Stimulated activated CD4-positive, alpha-beta T cell treated with anti-CD3 and anti-CD28 coated beads, TNF-alpha, amount 100 ng/mL, for 1 hour (primary cell): ENCODE measurements at places on chromosomes 1 and 21.

GRCh38 chr1:151807131-151807530 lies 1.9 kb upstream of the LINGO4 start:
- no peak for DNase-seq

DNA sequence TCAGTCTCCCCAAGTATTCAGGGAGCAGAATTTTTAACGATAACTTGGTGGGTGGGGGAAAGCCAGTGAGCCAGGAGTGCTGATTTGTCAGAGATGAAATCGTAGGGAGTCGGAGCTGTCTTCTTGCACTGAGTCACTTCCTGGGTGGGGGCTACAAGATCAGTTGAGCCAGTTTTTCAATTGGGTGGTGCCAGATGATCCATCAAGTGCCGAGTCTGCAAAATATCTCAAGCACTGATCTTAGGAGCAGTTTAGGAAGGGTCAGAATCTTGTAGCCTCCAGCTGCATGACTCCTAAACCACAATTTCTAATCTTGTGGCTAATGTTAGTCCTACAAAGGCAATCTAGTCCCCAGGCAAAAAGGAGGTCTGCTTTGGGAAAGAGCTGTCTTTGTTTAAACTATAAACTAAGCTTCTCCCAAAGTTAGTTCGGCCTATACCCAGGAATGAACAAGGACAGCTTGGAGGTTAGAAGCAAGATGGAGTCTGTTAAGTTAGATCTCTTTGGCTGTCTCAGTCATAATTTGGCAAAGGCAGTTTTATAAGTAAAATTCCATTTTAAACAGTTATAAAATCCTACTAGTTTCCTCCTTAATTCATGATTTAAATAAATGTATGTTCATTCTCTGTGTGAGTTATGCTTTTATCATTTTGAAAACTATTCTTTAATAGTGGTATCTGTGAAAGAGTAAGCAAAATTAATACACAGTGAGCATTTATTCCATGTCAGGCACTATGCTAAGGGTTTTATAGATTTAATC lies 51.7 kb downstream of the SLC16A1 start:
- DNase-seq = no peak

- no peak for DNase-seq
Measured at GRCh38 chr1:185526344-185527307, 207.6 kb upstream of the HMCN1 start.

DNA sequence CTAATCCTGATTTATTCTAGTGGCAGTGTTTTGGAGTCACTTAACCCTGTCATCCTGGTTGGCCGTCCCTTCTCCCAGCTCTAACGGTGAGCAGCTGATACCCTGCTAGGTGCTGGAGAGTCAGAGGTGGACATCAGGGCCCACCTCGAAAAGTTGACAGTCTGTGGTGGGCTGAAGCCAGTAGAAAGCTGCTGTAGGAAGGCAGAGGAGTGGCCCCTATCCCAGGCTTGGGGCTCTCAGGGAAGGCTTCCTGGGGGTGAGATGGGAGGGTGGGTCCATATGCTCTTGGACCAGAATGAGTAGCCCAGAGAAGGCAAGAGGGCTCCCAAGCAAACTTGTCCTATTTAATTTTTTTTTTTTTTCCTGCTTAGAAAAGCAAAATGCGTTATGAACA lies 475 bp upstream of the RPL5 start:
- DNase-seq = no peak

- DNase-seq = no peak
Measured at GRCh38 chr1:192609110-192610079, 26.6 kb upstream of the RGS13 start.

DNA sequence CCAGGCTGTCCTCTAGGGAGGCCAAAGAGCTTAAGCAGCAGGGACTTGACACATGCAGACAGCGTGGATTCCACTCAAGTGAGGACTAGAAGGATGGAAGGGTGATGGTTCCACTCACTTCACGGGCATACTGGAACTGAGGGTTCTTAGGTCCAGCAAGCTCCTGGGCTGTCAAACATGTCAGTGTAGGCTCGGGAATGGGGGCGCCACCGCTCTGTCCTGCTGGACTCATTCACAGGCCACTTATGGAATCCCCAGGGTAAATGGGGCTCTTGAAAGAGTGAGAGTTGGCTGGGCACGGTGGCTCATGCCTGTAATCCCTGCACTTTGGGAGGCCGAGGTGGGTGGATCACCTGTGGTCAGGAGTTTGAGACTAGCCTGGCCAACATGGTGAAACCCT lies 27.7 kb upstream of the CSF3R start:
- DNase-seq = no peak

GRCh38 chr21:32533611-32534010 lies 51.7 kb downstream of the TCP10L start:
- DNase-seq = no peak

- no peak for DNase-seq
Measured at GRCh38 chr1:40663324-40664166, 1.9 kb downstream of the RIMS3 start.

GRCh38 chr21:35226968-35227744 lies 178.1 kb upstream of the RUNX1 start:
- no peak for DNase-seq

DNA sequence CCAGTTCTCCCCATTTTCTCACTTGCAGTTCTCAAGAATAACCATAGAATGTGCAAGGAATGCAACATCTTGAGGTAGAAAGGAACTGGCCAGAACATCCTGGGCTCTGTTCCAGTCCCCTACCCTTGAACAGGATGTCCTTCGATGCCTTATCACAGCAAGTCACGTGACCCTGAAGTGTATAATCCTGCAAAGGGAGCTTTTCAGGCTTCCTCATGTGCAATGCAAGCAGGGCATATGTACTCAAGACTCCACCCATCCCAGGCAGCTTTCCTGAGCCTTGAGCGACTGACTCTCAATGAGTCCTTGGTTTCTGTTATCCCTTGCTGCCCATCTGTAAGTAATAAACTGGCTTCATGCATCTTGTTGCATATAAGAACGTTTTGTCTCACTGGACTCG lies 311.0 kb downstream of the MRPL39 start:
- no peak for DNase-seq

- DNase-seq = no peak
Measured at GRCh38 chr1:214665606-214666110, 62.7 kb downstream of the CENPF start.

GRCh38 chr1:98110674-98111073 lies 189.8 kb upstream of the DPYD start:
- DNase-seq = no peak

DNA sequence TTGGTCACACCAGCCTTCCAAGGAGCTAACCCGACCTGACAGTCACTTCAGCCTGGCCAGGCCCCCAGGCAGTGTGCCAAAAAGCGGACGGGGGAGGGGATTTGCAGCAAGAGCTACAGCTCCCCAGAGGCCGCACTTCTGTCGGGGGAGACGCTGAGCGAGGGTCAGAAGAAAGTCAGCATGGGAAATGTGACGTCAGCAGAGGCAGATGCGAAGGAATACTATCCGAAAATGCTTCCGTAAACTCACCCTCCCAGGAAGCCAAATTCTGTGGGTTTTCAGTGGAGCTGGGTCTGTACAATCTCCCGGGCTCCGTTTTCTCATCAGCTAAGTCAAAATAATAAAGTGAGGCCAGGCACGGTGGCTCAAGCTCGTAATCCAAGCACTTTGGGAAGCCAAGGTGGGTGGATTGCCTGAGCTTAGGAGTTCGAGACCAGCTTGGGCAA lies 28.5 kb upstream of the ECE1 start:
- DNase-seq = no peak

DNA sequence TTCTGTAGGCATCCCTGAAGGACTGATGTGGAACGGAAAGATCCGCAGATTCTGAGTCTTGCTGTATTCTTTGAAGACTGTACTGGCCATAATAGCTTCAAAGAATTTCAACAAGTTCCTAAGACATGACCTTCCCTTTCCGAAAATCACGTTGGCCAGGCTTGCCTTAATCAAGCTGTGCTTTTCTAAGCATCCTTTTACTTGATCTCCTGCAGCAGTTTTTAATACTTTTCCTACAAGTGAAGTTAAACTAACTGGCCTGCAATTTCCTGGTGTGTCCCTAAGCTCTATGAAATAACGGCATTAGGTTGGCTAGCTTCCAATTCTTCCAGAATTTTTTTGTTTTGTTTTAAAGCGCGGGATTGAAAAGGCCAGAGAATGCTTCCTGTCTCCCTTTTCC lies 40.3 kb downstream of the SPAG17 start:
- DNase-seq = no peak

- DNase-seq = no peak
Measured at GRCh38 chr1:160665330-160666078, 18.7 kb upstream of the SLAMF1 start.
